ENCODE measurements at places on chromosomes 5 and 9.

GRCh38 chr9:23784962-23785361 lies 41.1 kb downstream of the ELAVL2 start:
- DNase-seq: no peak

DNA sequence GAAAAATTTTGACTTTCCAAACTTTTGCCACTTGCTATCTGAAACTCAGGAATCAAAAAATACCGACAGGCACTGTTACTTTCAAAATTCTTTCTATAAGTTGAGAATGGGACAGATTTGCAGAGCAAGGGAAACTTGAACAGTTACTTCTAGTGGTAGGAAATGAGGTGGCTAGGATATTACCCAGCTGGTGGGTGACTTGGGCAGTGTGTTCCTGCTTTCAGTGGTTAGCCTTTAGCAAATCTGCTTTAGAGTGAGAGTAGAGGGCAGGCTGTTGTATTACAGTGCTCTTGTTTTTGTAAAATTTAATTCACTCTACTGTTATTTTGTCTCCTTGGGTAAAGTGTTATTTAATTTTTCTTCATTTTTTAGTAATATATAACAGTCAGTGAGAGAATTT lies 40.2 kb upstream of the ROPN1L start:
- no peak for DNase-seq

DNA sequence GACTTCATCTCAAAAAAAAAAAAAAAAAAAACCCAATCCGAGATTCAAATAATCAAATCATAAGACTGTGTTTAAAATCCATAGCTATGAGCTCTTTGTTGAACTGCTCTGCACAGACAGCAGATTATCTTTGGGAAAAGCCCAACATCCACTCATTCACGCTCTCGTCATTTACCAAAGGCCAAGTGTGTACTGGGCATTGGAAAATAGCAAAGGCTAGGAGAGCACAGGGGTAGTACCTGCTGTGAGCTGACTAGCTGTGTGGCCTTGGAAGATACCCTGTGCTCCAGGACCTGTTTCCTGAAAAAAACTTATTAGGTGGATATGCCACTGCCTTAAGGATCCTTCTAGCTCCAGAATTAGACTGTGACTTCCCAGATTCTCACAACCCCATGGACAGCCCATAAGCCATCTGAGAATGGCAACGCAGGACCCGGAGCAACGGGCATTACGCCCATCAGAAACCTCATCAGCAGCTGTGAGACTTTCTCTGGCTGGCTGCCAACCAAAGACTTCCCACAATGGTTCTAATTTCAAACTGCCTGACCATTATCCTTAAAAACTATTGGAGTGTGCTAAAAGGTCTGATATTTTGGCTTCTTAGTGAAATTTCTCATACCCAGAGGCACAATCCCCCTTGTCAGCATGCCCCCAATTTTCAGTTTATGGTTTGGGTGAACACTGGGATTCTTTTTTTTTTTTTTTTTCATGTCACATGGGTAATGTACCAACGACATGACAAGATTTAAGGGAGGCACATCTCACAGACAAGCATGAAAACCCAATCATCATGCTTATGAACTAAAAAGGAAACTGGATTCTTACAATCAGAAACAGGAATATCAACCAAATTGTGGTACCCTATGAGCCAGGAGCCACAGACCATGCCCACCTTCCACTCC lies 16.8 kb downstream of the SERINC5 start:
- DNase-seq: no peak

DNA sequence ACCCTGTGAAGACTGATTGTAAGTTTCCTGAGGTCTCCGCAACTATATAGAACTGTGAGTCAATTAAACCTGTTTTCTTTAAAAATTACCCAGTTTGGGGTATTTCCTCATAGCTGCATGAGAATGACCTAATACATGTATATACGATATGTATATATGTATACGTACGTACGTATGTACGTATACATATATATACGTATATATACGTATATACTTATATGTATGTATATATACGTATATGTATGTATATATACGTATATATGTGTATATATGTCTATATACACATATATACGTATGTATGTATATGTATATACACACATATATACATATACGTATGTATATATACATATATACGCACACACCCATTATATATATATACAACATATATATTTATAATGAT lies 1153.0 kb upstream of the CDH18 start:
- DNase-seq: no peak

GRCh38 chr5:72723581-72723980 lies 92.9 kb upstream of the TNPO1 start:
- no peak for DNase-seq

DNA sequence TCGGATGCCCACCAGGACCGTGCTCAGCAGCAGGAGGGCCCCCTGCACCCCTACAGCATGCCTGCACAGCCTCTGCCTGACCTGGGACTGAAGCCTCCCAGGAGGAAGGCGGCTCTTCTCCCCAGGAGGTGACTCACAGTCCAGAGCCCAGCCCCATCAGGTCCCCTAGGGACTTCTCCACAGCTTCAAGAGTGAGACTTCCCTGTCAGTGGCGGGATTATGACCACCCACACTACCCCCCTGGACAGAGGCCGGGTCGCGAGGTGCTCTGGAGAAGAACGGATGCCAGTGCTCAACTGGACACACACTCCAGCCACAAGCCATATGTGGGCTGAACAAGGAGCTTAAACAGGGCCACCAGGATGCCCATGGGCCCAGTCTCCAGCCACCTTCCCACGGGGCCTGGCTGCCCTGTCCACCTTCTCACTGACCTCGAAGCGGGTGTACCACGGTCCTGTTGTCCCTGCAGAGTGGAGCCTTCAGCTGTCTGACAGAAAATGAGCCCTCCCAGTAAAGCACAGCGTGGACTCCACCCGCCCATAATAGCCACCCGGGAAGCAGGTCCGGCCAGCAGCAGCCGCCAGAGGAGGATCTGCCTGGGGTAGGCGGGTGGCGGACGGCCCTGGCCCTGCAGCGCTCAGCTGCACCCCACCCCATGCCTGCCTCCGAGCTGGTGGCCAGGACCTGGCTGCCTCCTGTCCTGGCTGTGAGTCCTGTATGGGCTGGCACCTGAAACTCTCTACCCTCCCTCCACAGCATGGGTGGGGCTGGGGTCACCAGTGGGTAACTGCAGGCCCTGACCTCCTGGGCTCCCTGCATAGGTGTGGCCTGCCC lies 54.7 kb downstream of the SEMA4D start:
- no peak for DNase-seq

DNA sequence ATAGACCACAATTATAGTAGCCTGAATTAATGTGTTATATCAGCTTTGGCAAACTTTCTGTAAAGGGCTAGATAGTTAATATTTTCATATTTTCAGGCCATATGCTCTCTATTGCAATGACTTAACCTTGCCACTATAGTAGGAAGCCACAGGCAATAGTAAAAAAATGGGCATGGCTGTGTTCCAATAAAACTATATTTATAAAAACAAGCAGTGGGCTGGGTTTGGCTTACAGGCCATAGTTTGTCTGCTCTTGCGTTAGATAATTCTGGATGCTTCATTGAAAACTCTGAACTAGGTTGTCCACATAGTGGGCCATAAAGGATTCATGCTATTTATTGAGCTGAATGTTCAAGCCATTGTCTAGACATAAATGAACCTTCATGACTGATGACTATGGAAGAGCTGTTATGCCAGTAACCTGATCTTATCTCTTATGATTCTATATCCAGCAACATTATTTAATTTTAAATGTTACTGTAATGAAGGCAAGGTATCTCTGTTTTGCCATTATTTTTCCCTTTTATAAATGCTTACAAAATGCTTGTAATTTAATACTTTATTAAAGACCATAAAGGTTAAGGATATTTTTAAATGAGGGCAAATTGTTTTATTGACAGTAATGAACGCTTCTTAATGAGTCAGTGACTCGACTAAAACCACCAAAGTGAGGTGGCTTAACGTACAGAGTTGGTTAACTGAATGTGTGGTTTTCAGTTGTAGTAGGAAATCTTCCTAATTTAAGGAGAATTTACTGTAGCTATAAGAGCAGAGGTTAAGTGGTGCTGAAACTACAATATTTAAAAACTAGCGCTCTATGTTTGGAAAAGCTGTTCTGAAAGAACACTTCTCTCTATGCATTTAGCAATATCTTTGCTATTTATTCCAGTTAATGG lies 560.6 kb downstream of the PRR16 start:
- DNase-seq: no peak

DNA sequence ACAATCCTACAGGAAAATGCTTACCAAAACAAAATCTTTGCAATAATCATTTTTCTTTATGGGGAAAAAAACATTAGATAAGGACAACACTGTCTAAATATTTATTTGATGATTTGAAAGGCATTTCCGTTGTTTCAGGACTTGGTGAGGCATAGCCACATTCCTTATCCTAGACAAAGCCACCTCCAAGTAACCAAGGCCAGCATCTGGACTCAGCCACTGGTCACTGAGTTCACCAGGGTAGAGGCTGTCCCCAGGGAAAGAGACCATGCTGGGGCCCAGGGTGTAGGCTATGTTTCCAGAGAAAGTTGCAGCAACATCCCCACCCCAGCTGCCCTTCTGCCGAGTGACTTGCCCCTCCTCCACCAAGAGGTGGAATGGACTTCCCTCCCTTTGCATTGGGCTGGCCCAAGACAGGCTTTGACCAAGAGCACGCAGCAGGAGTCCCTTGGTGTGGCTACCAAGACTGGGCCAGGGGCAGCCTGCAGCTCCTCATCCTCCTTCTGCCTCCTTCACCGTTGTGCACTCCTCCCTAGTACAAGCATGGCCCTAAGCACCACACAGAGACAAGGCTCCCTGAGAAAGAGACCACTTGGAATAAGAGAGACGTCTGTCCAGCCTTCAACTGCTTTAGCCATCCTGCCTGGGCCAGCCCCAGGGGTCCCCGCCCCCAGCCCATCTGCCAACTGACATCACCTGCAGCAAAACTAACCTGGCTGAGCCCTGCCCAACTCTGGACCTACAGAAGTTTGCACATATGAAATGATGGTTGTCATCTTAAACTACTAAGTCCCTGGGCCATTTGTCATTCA lies 68.1 kb upstream of the SPIN1 start:
- DNase-seq: no peak

DNA sequence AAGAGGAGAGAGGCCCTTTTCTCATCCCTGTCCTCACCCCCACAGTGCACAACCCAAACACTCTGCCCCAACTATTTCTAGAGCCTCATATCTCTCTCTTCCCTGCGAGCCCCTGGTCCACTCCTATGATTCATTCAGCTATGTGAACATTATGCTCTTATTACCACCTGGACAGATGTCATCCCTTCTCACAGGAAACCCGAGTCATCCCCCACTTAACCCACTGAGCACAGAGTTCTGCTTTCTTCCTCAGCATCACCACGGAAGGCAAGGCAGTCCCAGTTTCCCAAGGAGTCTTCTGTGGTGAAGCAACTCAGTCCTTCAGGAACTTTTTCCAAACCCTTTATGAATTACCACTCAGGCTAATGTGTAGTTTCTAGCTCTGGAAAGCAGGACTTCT lies 1.3 kb downstream of the DNAI1 start:
- no peak for DNase-seq

DNA sequence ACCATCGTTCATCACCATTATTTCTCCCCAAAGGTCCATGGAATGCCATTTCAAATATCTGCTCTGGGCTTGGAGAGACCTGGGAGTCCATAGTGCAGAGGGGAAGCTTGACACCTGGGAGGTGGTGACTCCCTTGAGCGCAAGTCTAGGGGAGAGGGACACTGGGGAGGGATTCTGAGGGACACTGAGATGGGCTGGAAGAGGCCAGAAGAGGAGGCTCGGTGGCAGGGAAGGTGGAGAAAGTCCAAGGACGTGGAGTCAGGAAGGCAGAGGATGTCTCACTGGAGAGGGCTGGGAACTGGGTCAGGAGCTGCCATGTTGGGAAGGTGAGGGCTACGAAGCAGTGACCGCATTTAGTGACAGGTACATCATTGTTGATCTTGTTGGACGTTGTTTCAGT lies 160.3 kb upstream of the MVB12B start:
- no peak for DNase-seq

DNA sequence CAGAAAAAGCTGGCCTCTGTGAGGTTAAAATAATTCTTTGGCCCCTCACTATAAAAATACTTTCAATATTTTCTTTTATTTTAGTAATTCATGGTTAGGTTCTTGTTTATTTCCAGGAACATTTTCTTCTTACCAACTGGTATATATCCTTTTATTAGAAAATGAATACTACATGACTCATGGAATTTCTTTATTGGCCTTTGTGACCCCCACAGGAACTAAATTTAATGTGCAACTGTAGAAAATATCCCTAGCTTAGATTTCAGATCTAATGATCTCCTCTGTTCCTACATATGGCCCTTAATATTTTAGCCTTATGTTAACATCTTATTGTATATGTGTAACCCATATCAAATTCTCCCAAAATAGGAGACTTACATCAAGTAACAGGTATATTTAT lies 429.9 kb downstream of the NR2F1-AS1 start:
- DNase-seq: no peak

DNA sequence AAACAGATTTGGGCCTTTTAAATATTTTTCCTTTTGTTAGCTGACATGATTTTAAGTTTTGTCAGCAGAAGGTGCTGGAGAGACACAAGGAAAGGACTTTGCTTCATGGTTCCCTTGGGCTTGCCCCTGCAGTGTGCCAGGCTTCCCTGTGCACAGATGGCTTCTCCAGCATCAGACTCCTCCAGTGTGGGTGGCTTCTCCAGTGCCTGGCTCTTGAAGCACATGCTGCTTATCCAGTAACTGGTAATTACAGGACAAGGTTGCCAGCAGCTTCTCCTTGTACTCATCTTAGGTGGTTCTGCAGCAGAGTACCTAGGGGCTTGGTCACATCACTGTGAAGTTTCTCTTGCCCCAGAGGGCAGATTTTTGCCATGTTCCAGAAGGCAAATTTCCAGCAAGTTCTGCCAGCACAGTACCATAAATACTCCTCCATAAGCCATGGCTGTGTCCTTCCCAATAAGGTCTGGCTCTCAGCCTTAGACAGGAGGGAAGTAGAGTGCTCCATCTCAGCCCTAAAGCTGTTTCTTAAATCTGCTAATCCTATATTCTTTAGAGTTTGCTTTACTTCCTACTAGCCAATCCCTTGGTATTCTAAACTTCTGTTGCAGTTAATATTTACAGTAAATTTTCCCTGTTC lies 62.4 kb downstream of the PJA2 start:
- no peak for DNase-seq

DNA sequence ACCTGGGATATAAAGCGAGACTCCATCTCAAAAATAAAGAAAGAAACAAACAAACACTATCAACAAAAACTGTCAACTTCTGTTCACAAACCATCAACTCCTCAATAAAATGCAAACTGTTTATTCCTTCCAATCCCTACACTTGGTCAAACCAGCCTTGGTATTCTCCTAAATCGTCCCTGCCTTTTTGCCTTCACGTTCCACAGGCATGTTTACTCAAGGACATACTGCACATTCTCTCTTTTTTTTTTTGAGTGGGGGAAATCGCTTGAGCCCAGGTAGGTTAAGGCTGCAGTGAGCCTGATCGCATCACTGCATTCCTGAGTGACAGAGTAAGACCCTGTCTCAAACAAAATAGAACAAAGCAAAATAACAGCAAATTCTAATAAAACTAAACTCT lies 13.0 kb downstream of the UBAP2 start:
- DNase-seq: no peak

- no peak for DNase-seq
Observed at GRCh38 chr5:71782393-71782770, 63.3 kb downstream of the CARTPT start.

- peak; percentile 59 for DNase-seq
Observed at GRCh38 chr5:175718401-175719108, 60.7 kb downstream of the HRH2 start.

Data from stimulated activated CD4-positive, alpha-beta T cell treated with anti-CD3 and anti-CD28 coated beads, Interleukin-1b, Interleukin-23, amount 100 ng/mL, for 1 hour (primary cell).